ENCODE measurements at places on chromosomes 3 and 15.
A peak's percentile ranks its signal among the peaks of the same experiment; 100 is the strongest.

GRCh38 chr15:60479361-60480110 is 594 bp upstream of the ICE2 start:
- DNase-seq, result no peak

GRCh38 chr3:30269751-30270445 is 336.5 kb upstream of the TGFBR2 start:
- no peak for DNase-seq

DNA sequence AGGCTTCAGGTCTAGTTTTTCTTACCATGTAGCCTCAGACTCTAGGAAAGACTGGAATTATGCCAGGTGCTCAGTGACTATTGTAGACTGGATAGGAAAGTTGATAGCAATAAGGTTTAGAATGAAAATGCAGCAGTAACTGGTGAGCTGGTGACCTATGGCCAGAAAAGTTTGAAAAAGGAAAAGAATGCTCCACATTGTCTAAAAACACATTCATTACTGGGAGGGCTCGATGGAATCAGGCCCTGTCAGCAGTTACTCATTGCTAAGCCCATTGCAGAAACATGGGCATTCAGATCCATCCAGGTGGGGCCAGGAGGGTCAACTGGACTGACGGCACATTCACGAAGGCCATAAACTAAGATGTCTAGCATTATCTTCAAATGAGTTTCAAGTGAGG is 8.7 kb upstream of the MBNL1 start:
- no peak for DNase-seq

DNA sequence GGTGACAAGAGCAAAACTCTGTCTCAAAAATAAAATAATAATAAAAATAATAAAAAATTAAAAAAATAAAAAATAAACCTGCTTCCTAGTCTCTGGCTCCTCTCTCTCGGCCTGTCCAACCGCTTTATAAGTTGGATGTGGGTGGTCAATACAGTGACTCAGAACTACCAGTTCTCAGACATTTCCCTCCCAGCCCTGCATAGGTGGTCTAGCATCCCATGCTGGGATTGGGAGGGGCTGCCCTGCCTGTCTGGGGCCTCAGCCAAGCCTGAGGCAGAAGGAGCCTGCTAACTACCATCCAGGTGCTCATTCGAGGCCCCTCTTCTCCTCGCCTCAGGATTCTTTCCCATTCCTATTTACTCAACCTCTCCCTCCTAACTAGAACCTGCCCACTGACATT is 33.3 kb upstream of the BLM start:
- no peak for DNase-seq

DNA sequence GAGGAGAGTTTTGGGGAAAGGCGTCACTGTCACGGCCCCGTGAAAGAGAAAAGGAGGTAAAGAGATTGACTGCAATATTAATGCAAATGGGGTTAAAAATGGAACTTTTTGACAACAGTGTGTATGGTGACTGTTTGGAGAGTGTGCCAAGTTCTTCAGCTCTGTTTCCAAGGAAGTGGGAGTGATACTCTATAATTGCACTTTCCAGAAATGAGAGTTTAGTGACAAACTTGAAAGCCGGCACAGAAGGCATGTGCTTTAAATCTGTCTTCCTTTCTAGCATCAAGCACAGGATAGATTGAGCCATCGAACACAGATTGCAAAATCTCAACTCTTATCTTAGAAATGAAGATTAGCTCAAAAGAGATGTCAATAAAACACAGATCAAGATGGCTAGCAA is 51.9 kb upstream of the SNRPA1 start:
- DNase-seq, result no peak

DNA sequence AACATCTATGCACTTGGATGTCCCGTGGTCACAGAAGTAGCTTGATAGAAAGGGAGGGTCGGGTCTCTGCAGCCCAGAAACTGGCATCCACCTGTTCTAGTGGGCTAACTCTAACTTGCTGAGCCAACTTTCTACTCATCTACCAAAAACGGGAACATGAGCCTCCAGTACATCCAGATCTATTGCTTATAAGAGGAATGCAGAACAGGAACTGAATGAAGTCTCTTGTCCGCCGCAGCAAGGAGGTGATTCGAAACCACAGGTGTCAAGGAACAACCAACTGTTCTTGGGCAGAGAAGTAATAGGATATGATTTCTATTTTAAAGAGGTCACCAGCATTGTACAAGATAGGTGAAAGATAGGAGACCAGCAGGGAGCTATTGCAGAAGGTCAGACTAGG is 17.9 kb downstream of the TERC start:
- DNase-seq, result no peak

GRCh38 chr3:109924196-109924595 is 586.9 kb upstream of the DPPA4 start:
- DNase-seq, result no peak

DNA sequence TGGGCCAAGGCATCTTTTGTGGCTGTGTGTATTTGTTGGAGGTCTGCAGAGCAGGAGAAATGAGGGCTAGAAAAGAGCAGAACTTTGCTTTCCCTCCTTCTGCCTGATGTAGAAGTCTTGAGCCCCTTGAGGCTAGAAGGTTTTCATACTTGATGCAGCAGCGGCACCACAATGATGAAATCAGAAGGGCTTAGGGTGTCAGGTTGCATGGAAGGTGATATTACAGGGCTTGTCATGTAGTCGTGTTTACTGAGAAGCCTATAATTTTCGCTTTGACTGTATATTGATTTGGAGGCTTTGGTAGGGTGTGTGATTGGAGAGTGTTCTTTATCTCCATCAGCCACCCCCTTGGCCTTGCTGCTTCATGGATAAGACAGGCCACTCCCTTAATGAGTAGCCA is 339.8 kb downstream of the THSD4 start:
- no peak for DNase-seq

DNA sequence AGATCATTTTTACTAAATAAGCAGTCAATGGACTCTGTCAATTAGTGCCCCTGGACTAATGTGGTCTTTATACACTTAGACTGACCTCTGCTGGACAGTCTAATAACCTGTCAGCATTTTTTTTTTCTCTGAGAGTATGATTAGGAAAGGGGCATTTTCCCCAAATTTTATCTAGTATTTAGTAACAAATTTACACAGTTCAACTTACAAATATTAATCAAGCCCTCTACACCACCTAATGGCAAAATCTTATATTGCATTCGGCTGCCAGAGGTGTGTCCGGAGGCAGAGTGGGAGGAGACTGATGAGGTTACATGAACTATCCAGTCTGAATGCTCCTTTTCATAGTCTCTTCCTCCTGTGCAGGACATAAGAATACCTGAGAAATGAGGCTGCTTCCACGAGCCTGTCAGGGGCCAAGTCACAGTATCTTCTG is 36.0 kb upstream of the COLQ start:
- DNase-seq, result peak; percentile 49

DNA sequence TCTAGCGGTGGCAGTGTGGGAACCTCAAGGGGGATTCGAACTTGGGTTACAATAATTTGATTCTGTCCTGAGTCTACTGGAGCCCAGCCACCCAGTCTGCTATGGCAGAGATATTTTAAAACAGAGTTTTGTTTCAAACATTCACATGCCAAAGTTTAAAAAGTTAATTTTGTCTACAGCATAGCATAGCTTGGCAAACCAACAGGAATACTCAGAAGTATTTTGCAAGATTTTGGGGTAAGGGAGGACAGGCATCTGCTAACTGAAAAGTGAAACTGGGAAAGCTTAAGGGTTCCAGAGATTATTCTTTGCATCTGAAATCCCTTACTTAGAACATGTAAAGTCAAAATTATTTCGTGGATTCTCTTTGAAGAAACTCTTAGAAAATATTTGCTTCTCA is 6.6 kb downstream of the ARID3B start:
- DNase-seq, result no peak

Measured in stimulated activated CD4-positive, alpha-beta T cell treated with anti-CD3 and anti-CD28 coated beads, Interleukin-2, amount 100 ng/mL, for 48 hours (primary cell).